ENCODE measurements at places on chromosomes 6 and 20.

- DNase-seq, result no peak
Measured at GRCh38 chr20:58660855-58661597, 9.9 kb downstream of the STX16 start.

- no peak for DNase-seq
Measured at GRCh38 chr20:24418731-24419130, 50.7 kb upstream of the SYNDIG1 start.

- DNase-seq, result no peak
Measured at GRCh38 chr20:50297498-50298376, 107.1 kb downstream of the CEBPB start.

DNA sequence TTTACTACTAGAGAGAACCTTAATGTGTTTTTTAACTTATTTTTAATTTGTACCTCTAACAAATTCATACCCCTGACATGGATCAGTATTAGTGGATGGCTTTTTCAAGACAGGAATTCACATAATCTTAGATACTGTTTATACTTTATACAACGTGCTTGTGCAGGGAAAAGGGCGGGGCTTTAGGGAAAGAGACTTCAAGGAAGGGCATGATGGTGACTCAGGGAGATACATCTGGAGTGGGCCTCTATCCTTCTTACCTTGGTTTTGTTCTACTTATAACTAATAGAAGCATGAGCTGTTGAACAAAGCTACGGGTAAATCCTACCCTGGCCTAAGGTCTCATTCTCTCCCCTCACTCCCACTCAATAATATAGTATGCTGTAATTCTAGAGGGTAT is 160.8 kb downstream of the C6orf58 start:
- DNase-seq, result no peak

DNA sequence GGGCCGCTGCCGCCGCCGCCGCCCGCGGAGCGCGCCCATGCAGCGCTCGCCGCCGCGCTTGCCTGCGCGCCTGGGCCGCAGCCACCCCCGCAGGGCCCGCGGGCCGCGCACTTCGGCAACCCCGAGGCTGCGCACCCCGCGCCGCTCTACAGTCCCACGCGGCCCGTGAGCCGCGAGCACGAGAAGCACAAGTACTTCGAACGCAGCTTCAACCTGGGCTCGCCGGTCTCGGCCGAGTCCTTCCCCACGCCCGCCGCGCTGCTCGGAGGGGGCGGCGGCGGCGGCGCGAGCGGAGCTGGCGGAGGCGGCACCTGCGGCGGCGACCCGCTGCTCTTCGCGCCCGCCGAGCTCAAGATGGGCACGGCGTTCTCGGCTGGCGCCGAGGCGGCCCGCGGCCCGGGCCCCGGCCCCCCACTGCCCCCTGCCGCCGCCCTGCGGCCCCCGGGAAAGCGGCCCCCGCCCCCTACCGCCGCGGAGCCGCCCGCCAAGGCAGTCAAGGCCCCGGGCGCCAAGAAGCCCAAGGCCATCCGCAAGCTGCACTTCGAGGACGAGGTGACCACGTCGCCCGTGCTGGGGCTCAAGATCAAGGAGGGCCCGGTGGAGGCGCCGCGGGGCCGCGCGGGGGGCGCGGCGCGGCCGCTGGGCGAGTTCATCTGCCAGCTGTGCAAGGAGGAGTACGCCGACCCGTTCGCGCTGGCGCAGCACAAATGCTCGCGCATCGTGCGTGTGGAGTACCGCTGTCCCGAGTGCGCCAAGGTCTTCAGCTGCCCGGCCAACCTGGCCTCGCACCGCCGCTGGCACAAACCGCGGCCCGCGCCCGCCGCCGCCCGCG is 730 bp downstream of the INSM1 start:
- DNase-seq, result no peak

DNA sequence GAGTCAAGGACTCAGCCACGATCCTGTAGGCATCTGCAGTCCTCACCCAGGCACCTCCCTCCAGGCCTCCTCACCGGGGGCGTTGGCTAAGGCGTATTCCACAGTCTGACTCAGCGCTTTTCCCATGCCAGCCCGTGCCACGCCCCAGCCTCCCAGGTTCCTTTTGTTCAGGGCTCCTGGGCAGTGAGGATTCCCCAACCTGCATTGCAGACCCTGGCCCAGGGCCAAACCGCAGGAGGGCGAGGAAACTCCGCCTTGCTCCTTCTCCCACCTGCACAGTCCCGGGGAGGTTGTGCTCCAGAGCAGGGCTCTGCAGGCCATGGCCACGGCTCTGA is 202.8 kb upstream of the CST7 start:
- no peak for DNase-seq

DNA sequence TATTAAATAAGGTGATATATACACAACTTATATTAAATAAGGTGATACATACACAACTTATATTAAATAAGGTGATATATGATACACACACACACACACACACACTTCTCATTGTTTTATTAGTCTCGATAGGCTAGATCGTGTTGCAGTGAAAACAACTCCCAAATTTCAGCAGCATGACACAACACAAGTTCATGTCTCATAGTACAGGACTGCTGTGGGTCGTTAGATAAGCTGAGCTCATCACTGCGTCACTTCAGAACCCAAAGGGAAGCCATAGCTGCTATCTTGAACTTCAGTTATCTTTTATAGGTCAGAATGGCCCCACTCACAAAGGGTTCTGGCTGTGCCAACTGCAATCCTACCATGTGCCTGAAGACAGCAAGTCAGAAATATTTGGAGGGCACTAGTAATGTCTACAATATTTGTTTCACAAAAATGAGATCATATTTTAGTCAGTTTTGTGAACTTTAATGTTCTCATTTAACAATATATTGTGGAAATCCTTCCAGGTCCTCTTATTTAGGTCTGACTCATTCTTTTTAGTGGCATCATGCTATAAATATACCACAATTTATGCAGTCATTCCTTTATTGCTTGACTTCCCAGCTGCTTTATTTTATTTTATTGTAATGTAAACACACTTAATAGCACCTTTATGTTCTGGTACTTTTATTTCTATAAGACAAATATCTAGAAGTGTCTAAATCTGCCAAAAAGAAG is 290.2 kb downstream of the PHACTR1 start:
- no peak for DNase-seq

- DNase-seq, result no peak
Measured at GRCh38 chr6:152356662-152357061, 280.5 kb downstream of the SYNE1 start.

GRCh38 chr6:14434916-14435690 is 317.5 kb downstream of the CD83 start:
- no peak for DNase-seq

Data from C1 segment of cervical spinal cord (tissue), 14 donors.